ENCODE measurements at places on chromosomes 7 and 10.

DNA sequence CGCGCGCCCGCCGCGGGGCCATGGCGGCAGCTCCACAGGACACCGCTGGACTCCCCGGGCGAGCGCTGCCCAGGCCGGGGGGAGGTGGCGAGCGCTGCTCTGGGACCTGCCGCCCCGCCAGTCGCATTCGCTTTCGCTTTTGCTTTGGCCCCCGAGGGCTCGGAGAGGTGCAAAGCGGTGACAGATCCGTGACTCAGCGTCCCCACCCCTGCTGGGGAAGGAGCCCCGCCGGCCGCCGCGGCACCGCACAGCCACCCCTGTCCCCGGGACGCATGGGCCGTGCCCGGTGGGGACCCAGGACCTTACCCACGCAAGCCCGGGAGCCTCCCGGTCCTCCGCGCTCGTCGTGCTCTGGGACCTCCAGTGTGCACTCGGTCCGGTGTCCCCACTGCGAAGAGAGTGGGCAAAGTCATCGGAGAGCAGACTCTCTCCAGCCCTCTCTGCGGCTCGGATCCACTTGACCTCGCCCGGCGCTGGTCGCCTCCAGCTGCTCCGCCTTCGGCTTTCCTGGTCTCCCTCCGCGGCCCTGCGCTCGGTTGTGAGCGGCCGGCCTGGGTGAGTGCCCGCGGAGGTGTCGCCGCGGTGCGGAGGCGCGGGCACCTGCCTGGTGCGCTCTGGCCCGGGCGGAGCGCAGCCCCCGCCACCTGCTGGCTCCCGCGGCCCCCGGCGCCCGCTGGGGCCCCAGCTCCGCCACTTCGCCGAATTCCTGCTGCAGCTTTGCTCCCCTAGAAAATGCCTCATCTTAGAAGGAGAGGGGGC lies at the start of gene IL15RA:
Gene IL15RA (minus strand): TSS at position 73 of the 759 bp plus-strand sequence. CDS start 51 bp downstream, at position 22.
- DNase-seq, result no peak

GRCh38 chr7:102119213-102119651 lies 167.4 kb upstream of the SH2B2 start:
- peak; percentile 28 for DNase-seq

- DNase-seq, result no peak
Measured at GRCh38 chr7:107638594-107638993, 22.0 kb upstream of the SLC26A4 start.

GRCh38 chr10:112793202-112793921 lies 156.7 kb upstream of the TCF7L2 start:
- DNase-seq, result no peak

DNA sequence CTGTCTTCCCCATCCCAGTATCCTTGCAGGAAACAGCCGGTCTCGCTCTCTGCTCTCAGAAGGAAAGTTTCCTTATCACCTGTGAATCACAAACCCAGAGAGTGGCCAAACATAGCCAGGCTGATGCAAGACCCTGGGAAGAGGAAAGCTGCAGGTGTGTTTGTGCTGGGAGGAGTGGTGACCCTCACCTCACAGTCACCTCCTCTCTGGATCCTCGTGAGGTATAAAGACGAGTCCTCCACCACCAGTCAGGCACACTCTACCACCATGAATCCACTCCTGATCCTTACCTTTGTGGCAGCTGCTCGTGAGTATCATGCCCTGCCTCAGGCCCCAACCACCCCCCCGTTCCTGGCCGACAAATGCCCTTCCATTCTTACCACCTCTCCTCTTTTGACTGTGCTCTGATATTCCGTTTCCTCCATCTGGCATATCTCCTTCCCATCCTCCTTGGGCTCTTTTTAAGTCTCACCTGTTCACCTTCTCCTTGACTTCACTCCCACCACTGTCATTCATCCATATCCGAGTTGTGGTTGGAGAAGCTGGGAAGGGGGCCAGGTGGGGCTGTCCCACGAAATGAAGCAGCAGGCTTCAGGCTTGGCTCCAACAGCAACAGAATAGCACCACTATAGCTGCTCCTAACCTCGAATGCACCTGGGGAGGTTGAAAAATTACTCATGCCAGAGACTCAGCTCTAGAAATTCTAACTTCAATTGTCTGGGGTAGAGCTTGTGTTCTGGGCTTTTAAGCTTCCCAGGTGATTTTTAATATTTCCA lies at the start of gene PRSS1:
Gene PRSS1 (plus strand): TSS at position 255 of the 776 bp plus-strand sequence. CDS start 13 bp downstream, at position 268.
- DNase-seq, result no peak

GRCh38 chr7:44962483-44963251 lies 16.1 kb downstream of the MYO1G start:
- DNase-seq, result peak; percentile 27

- no peak for DNase-seq
Measured at GRCh38 chr7:90945104-90945787, 319.0 kb upstream of the FZD1 start.

DNA sequence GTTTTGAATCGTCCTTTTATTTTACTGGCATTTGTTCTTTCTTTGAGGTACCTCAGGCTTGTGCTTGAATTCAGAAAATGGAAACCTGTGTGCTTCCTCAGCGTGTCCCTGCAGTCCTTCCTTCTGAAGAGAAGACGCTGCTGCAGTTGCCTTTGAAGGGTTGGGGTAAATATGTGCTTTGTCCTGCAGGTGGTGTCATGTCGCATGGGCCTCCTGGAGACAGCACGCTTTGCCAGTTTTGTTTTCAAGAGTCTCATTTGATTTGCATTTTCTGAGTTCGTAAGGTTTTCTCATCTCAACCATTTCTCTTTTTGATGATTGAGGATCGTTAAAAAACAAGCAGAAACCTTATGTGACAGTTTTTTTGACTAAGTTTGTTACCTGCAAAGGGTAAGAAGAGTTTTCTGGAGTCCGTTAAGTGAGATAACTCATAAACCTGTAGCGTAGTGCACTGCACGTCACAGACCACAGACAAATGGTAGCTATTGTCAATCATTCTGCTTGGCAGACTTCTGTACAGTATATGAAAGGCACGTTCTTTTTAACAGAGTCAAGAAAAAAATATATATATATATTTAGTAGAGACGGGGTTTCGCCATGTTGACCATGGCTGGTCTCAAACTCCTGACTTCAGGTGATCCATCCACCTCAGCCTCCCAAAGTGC lies 57.0 kb downstream of the CDC123 start:
- DNase-seq, result no peak

GRCh38 chr10:75019370-75019769 lies 92.1 kb upstream of the SAMD8 start:
- no peak for DNase-seq

DNA sequence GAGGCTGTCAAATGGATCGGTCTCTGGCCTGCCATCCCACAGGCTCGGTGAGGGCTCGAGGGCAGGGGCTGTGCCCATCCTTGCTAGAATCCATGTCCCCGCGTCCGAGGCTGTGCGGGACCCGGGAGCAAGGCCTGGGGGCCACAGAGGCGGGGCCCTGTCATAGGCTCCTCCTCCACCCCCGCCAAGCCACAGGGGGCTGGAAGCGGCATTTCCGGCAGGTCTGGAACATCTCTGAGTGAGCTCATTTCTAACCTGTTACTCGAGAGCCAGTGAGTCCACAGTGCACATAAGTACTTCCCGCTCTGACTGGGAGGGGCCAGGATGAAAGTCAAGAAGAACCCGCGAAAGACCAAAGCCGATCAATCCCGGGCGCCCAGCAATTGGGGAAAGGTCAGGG lies 57.6 kb downstream of the NKX6-2 start:
- no peak for DNase-seq

GRCh38 chr10:74612195-74612594 lies 214.2 kb upstream of the KAT6B start:
- no peak for DNase-seq

DNA sequence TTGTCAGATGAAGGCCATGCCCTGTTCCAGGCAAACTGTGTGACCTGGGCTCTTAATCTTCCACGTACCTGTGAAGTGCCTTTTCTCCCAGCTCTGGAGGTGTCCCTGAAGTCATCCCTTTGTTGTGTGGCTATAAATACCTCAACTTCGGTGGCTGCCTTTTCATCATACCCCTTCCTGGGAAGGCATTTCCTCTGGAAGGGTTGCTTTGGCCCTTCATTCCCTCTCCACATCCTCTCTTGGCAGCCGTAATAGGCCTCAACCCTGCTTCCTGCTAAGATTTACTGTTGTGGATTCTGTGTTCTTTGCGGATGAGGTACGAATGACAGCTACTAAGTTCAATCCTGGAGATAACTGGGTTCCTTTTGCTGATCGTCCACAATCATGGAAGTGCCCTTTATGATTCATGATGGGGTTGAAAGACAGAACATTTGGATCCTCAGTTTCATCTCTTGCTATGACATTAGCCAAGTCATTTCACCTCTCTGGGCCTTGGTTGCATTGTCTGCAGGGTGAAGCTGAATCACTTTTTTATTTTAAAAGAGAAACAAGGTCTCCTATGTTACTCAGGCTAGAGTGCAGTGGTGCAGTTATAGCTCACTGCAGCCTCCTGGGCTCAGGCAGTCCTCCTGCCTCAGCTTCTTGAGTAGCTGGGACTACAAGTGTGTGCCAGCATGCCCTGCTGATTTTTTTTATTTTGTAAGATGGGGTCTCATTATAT lies 23.6 kb downstream of the FKBP6 start:
- no peak for DNase-seq

DNA sequence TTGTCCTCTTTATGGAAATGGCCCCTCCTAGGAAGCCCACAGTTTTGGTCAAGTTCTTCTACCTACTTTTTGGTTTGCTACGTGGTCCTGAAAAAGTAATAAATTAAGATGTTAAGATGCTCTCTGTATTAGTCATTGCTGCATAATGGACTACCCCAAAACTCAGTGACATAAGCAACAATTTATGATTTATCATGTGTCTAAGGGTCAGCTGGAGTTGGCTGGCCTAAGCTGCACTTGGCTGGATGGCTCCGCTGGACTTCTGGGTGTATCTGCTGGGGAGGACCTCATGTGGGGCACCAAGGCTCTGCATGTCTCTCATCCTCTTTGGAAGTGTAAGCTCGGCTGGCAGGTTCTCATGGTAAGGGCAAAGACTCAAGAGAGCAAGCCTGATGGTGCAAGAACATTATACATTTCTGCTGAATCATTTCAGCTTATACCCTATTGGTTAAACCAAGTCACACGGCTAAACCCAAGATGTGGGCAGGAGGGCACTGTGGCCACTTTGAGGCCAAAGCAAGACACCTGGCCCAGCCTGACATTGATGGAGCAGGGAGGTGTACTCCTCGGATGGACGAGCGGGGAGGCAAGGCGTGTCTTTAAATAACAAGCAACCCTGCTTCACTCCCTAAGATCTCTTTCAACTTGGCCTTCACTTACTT lies 47.7 kb downstream of the TBXAS1 start:
- DNase-seq, result no peak

- no peak for DNase-seq
Measured at GRCh38 chr7:6422926-6423632, 24.7 kb downstream of the DAGLB start.

DNA sequence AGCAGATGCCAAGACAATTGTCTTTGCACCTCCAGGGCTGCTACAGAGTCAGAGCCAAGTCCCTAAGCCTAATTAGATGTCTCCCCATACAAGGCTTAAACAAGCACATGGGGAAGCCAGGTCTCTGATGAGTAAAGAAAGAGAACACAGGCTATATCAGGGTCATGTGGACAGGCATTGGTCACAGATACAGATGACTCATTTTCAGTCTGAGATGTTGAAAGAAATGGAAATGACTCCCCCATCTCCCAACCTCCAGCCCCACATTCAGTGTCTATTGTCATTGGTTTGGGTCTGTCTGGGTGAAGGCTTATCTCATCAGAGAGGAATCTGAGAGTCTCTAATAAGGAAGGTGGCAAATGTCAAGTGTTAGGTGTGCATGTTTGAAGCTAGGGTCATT lies 290.1 kb upstream of the KIAA1217 start:
- DNase-seq, result no peak

DNA sequence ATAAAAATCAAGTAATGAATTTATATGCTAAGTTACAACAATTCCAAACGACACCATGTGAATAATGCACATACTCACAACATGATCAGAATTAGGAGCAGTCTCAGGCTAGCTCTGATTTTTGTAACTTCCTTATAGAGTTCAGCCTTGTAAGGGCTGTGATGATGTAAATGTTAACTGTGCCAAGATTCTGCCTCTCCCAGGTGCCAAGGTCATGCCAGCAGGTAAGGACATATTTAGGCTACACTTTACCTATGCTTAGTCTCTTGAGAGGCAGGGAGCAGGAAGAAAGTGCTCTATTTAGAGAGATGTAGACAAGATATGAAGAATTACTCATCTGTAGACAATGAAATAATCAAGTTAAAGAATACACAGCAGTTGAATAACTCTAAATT lies 53.6 kb upstream of the AGR3 start:
- no peak for DNase-seq

DNA sequence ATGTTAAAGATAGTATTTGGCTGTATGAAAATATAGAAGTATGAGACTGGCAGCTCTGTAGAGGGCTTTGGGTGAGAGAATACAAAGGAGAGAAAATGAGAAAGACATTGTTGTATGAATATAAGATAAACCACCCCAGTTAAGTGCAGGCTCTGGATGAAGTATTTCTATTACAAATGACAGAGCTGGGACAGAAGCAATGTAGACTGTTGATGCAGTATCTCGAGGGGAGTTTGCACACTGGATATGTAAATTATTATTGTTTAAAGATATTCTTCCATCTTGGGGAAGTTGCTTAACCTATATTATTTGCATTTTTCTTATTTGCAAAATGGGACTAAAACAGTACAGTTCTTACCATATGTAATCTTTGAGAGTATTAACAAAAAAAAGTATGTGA lies 31.5 kb downstream of the ENTPD1 start:
- DNase-seq, result no peak

DNA sequence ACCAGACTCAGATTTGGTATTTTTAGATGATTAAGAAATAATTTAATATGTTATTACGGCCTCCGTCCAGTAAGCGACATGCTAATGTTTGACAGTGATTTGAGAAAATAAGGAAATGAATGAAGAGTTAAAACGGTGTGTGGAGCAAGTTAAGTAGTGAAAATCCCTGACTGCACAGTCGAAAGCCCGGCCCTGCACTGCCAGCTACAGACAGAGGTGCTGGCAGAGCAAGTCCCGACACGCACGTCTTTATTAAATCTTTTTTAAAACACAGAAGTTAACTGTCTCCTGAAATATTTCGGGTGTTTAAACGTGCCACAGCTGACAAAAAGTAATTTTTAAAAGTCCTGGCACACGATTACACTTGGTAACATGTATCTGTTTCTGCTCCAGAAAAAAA lies 293.4 kb upstream of the RNF32 start:
- no peak for DNase-seq

DNA sequence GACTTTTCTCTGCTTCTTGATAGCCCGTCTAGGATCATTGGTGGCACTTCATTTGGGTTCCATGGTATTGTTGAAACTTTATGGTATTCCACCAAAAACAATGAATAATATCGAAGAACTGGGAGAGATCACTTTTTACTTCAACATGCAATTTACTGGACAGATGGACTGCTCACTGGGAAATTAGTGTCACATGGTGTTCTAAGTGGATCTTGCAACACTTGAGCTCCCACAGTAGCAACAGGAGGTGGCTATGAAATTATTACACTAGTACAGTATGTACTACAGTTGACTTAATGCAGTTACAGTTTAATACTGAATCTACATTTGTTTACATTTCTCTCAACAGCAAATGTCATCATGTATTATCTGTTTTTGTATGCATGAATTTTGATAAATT lies 997.3 kb downstream of the REEP3 start:
- no peak for DNase-seq
